ENCODE measurements at places on chromosomes 1 and 21.

DNA sequence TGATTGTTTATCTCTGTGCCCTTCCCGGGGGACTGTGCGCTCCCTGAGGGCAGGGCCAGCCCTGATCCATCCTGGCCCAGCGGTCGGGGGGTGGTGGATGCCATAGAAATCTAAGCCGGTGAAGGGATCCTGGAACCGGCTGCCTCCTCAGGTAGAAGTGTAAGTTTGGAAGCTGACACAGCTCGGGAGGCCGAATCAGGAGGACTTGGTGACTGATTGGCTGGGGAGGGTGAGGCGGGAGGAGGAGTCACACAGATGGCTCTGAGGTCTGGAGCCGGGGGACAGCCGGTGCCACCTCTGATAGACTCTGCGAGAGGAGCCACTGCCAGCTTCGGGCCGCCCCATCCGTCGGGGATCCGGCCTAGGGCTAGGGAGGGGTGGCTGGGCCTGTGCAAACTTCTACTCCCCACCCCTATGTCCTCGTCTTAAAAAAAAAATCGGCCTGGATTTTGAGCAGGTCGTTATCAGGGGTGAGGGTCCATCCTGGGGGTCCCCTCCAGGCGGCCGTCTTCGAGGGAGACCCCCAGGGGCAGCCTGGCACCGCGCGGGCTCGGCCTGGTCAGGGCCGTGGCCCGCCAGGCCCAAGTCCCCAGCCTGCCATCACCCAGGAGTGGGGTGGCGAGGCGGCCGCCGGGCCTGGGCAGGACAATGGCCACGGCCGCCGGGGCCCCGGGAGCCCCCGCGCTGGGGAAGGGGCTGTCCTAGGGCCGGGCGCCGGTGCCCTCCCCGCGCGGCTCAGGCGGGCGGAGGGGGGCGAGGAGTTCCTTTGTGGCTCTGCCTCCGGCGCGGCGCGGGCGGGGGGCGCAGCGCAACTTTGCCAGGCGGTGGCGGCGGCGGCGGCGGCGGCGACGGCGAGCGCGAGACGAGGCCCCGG lies 708 bp upstream of the ZNF362 start:
- DNase-seq, result peak; percentile 79

- DNase-seq, result no peak
These were observed 177.4 kb downstream of the IGSF21 start for GRCh38 chr1:18284805-18285537.

DNA sequence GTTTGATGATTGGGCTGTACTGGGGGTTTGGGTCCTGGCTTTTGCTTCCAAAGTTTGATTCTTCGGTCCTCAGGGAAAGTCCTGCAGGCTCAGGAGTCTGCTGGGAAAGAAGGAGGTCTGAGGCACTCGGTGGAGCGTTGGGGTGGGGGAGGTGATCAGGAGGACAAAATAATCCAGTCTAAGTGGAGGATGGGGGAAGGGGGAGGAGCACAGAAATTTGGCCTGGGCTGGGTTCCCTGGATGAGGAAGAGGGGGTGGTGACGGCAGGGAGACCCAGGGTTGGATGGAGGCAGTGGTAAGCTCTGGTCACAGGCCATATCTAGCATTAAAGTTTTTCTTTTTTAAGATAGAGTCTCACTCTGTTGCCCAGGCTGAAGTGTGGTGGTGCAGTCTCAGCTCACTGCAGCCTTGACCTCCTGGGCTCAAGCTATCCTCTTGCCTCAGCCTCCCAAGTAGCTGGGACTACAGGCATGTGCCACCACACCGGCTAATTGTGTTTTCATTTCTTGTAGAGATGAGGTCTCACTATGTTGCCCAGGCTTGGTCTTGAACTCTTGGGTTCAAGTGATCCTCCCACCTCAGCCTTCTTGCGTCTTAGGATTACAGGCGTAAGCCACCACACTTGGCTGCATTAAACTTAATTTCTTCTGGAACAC lies 6.8 kb downstream of the SH2D2A start:
- DNase-seq, result no peak

GRCh38 chr1:165235777-165236291 lies 120.7 kb downstream of the LMX1A start:
- DNase-seq, result no peak

GRCh38 chr1:11872545-11872944 lies 13.8 kb upstream of the NPPB start:
- DNase-seq, result no peak

GRCh38 chr1:19306941-19307340 lies 5.0 kb downstream of the AKR7A2 start:
- DNase-seq, result no peak

GRCh38 chr1:171113382-171113781 lies 22.7 kb downstream of the FMO3 start:
- DNase-seq, result no peak

DNA sequence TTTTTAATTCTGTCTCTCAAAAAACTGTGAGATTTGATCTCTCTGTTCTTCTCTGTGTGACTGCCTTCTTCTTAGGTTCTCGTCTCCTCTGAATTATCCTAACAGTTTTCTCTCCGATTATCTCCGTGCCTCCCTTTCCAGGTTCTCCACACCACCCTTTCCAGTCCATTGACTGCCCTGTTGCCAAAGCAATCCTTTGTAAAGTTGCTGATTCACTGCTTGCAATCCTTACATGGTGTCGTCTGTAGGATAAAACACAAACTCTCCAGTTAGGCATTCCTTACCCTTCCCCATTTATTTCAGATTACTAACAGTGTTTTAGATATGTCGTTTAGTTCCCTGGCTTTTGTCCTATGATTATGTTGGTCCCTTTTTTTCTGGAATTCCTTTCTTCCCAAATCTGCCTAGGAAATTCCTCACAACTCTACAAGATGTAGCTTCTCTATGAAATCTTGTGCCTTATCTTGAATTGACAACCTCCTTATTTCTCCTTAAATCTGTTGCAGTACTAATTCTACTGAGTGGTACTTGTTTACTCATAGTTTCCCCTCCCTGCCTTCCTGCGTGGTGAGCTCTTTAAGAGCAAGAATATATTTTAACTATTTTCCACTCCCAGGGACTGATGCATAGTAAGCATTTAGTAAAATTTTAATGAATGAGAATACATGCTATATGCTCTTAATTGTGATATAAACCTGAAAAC lies 22.3 kb downstream of the RCOR3 start:
- no peak for DNase-seq

DNA sequence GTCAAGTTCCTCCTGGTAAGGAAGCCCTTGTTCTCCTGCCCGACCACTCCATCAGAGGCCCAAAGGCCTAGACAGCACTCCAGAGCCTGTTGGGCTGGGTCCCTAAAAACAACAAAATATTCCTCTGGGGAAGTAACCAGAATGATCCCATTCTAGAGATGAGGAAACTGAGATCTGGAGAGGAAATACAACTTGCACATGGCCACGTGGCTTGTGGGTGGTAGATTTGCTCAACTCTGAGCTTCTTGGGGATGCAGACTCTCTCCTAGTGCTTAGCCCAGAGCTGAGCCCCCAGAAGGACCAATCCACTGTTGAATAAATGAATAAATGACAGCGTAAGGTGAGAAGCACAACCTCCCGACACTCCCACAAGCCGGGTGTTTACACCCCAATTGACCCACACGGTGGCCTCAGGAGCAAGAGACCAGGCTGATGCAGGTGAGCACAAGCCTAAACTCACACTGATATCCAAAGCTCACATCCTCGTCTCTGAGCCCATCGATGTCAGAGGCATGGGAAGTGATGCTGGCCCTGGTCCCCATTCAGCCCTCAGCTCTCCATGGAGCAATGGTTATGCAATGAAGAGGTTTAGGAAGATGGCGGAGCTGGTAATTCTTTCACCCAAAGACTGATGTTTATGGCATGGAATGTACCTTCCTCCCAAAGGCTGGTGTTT lies 172.5 kb upstream of the EDN2 start:
- no peak for DNase-seq

- no peak for DNase-seq
These were observed 16.8 kb upstream of the DLGAP3 start for GRCh38 chr1:34946211-34946610.

- no peak for DNase-seq
These were observed 623.9 kb upstream of the PKN2 start for GRCh38 chr1:88060112-88060673.

- no peak for DNase-seq
These were observed 12.4 kb upstream of the KCNJ15 start for GRCh38 chr21:38244407-38244787.

- DNase-seq, result no peak
These were observed 14.7 kb downstream of the KIAA1614 start for GRCh38 chr1:180927348-180927747.

GRCh38 chr1:206439205-206439604 lies 31.1 kb upstream of the IKBKE start:
- no peak for DNase-seq

- peak; percentile 9 for DNase-seq
These were observed 138.0 kb upstream of the SAMSN1 start for GRCh38 chr21:14684071-14684470.

DNA sequence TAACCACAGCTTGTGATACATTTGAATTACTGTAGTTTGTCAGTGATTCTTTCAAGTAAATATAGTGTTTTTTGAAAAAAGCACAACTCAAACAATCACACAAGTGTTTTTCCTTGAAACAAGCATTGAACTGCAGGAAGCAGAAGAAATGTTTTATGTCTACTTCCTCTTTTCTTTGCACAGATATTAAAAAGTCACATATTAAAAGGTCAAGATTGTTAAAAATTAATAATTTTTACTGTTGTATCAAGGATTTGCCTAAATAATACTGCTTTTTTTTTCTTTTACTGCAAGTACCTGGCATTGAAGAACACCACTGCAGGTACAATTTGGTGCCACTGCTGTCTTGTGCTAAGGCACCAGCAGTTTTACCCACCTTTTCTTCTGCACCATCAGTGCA lies 214.2 kb upstream of the C1orf105 start:
- DNase-seq, result no peak
